MG63 (cell line): ENCODE measurements at places on chromosomes 3 and 15.

DNA sequence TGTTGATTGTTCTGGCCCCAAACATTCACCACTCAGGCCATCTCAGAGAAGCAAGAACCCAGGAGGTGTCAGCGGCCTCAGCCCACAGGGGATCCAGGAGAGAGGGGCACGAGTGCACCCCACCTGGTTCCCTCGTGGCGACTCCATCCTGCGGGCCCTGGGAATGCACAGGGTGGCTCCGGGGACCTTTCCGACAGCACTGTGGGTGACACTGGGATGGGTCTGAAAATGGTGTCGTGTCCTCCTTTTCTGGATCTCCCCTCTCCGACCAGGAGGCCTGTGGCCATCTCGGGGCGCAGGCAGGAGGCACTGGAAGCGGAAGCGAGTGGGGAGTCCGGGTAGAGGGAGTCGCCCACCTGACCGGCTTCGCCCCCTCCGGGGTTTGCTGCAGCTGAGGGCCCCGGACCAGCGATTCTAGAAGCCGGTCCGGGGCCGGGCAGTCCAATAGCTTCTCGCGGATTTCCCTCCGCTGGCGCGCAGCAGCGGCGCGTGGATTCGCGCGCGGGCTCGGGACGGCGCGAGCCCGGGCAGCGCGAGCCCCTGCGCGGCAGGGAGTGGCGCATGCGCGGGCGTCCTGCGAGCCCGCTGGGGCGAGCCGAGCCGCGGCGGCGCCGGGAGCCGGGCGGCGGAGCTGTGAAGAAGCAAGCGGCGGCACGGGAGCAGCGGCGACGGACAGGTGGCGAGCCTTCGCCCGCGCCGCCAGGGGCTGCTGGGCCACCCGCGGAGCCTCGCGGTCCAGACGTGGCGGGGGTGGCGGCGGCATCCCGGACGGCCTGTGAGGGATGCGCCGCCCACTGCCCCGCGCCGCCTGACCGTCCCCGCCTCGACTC is at the start of gene DOCK3:
TSS of gene DOCK3 (plus strand) at position 579 of the 830 bp plus-strand sequence. CDS start 337 bp downstream, outside the sequence.
- peak; percentile 33 for DNase-seq

- DNase-seq: no peak
Observed at GRCh38 chr15:28904541-28905315, 19.0 kb downstream of the APBA2 start.

- no peak for DNase-seq
Observed at GRCh38 chr3:188553569-188553968, 399.6 kb downstream of the LPP start.

DNA sequence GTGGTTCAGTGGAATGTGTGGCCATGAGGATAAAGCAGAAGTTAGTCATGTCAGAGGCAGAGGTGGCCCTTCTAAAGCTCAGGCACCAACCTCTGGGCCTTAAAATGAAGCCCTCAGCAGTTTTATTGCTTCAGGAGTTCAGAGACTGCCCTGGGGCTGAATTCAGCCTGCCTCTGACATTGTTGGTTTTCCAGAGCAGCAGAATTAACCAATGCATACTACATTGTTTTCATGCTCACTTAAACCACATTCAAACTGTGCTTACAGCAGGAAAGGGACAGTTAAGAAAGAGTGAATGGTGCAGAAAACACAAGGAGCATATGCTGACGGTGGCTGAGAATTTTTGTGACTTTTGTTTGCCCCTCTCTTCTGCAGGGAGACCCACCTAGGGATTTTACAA is 320.2 kb downstream of the CHST2 start:
- no peak for DNase-seq

DNA sequence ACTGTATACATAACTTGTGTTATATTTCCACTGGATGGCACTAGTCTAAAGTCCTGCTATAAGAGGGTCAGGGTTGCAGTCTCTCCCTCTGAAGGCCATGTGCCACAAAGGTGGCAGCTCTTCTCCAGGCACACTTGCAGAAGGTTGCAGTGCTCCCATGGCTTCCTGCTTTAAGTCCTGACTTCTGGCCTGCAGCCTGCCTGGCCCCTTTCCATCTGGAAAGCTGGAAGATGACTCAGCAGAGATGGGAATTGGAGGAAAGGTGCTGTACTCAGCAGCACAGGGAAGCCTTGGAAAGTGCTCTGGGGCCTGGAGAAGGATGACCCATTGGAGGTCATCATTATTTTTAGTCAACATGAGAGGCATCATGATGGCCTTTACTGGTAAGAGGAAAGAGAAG is 40.9 kb upstream of the MRPL3 start:
- DNase-seq: peak; percentile 95

- DNase-seq: no peak
Observed at GRCh38 chr3:4551794-4552442, 58.8 kb downstream of the ITPR1 start.

DNA sequence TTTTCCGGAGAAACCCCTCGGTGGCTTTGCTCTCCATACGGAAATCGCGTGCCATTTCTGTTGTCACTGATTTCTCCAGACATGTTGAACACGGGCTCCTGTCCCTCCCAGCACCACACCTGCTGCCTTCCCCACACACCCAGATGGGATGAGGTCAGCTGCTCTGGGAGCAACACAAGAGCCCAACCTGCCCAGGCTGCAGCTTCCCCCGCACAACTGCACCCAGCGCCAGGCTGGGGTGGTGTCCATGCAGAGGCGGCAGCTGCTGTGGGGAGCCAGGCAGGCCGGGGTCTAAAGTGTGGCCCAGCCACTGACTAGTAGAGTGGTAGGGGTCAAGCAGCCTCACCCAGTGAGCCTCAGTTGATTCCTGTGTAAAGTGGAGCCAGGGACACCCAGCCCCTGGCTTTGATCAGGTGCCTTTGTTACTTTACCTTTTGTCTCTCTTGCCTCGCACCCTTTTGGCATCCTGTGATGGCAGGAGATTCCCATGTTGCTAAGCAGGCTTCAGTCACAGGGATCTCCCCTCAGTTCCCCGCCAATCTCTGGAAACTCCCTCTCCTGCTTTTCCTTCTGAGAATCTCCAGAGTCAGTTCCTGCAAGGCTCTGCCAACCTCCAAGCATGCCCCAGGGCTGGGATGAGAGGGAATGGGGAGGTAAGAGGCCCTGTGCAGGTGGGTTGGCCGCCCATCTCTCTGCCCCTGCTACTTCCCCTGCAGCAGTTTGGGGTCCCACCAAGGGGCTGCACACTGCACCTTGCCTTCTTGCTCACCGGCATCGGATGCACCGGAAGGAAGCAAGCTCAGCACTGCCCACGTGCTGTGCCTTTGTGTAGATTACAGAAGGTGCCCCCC is 91.8 kb upstream of the ALDH1A3 start:
- DNase-seq: no peak

- DNase-seq: peak; percentile 6
Observed at GRCh38 chr3:47578691-47579632, at the start of gene CSPG5. Gene CSPG5 (minus strand): TSS chr3:47578865. CDS start chr3:47578693, 172 bp downstream.

- DNase-seq: no peak
Observed at GRCh38 chr3:20739814-20740213, 553.8 kb upstream of the SGO1 start.

- peak; percentile 74 for DNase-seq
Observed at GRCh38 chr3:127628788-127629466, at the start of gene PODXL2. Gene PODXL2 (plus strand): TSS chr3:127629185. CDS start chr3:127629220, 35 bp downstream.

DNA sequence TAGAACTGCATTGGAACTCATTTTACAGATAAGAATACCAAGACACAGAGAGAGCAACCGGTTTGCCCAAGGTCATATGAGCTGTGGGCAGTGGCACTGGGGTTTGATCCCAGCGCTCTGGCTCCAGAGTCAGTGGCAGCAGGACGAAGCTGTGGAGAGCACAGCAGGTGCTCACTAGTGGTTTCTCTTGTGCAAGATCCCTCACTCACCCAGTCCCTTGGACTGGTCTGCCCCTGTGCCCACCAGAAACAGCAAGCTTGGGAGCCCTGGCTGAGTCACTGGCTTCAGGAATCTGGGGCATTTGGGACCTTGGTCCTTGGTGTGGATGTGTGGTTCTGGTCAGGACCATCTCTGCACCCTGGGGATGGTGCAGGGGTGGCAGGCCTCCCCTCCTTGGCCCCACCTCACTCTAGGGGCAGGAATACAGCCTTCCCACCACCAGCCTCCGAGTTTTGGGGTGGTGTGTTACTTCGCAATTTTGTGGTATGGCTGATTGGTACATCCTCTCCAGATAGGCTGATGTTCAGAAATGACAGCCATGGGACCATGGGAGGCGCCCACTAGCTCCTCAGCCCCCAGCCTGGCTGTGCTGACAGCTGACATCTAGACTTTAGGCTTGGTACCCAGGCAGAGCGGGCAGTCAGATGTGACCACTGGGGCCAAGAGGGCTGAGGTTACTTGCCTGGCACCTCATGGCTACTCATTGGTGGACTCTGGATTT is 104.6 kb downstream of the LSM3 start:
- no peak for DNase-seq

GRCh38 chr3:118531816-118532215 is 502.8 kb downstream of the IGSF11 start:
- DNase-seq: no peak

DNA sequence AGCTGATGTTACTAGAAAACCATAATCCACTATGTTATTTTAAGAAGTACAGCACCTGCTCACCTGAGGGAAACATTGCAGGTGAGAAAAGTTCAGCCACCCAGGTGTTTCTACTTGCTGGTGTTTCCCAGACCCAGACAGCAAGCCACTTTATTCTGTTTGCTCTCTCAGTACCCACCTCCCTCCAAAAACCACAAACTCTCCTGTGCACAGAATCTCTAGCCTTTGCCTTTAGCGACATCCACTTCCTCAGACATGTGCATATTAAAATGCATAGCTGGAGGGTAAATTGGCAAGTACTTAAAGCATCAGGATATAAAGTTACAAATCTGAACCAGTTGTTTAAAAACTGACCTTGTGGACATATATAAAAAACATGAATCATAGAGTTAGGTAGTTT is 36.7 kb downstream of the VGLL3 start:
- DNase-seq: no peak

DNA sequence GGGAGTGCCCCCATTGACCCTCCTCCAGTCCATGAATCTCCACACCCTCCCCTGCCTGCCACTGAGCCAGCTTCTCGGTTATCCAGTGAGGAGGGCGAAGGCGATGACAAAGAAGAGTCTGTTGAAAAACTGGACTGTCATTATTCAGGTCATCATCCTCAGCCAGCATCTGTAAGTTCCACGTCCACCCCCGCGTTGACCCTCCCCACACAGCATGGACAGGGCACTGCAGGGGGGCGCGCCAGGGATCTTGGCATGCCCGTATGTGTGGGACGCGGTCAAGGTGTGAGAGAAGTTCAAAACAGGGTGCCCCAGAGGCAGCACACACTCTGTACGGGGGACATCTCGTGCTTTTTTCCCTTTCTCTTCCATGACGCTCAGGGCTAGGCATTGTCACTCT is 33.1 kb downstream of the PSMD6 start:
- DNase-seq: no peak

DNA sequence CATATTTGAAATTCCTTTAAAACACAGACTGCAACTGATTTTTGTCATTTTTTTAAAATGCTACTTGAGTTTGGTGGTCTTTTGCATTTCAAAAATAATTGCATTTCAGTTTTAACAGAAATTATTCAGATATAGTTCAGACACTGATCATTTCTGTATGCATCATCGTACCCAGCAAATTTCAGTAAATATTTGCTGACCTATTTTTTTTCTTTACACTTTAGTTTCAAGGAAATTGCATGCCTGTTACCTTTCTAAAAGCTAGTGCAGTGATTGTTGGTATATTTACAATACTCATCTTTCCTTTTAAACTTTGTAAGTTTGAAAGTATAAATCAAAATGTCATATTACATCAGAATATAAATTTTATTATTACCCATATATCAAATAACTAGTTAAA is 32.4 kb downstream of the ALCAM start:
- no peak for DNase-seq

DNA sequence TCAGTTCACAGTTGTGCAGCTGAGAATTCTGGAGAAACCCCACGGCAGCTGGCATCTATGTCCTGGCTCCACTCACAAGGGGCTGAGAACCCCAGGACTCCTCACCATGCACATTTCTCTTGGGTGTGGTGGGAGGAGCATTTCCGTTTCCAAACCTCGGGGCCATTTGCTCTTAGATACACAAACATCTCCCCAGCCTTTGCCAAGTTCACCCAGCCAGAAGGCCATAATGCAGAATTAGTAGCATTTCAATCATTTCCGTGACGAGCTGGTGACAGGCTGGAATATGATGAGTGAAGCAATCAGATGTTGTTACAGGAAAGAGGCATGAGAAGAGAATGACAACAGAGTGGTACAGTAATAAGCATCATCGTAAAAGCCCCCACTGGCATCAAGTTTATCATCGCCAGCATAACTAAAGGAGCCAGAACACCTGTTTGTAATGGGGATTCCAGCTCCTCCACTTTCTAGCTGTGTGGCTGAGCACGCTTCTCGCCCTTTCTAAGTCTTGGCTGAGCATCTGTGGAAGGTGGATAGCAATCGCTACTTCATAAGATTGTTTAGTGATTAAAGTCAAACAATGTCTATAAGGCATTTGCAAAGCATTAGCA is 82.0 kb downstream of the LIPC start:
- DNase-seq: peak; percentile 48

DNA sequence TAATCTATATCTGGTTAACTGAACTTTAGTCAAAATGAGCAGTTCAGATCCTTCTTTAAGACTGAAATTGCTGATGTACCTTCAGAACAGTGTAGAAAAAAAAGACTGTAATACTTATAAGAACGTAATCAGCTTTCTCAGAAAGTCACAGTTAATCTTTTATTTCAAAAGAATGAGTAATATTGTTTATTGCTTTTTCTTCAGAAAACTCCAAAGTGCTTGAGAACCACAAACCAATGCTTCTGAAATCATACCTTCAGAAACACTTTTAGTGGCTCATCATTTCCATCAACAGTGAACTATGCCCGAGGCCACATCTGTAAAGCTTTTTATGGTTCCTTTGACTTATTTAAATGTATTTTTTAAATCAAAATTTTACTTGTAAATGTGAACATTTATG is 33.3 kb upstream of the CLASP2 start:
- no peak for DNase-seq

- no peak for DNase-seq
Observed at GRCh38 chr15:80090879-80091503, 31.5 kb downstream of the ZFAND6 start.

DNA sequence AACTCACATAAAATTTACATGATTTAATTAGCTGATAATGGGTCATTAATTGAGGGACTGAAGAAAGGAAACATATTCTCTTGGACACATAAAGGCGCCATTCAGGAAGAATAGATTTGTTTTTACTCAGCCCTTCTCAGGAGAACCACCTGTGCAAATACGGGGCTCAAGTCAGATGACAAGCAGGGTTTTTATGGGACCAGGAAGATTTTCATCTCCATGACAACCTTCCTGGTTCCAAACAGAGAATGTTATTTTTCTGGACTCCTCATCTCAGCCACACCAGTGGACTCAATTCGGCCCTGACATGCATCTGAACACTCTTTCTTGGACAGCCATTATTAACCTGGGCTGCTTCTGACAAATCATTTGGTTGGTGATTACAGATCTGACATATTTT is 120.5 kb downstream of the PDZRN3 start:
- no peak for DNase-seq

- peak; percentile 53 for DNase-seq
Observed at GRCh38 chr15:45714590-45715488, 80.0 kb downstream of the SQOR start.

GRCh38 chr15:68281008-68281407 is 3.5 kb downstream of the FEM1B start:
- no peak for DNase-seq
